GM04503 (cell line): ENCODE measurements at places on chromosomes 2 and 18.

DNA sequence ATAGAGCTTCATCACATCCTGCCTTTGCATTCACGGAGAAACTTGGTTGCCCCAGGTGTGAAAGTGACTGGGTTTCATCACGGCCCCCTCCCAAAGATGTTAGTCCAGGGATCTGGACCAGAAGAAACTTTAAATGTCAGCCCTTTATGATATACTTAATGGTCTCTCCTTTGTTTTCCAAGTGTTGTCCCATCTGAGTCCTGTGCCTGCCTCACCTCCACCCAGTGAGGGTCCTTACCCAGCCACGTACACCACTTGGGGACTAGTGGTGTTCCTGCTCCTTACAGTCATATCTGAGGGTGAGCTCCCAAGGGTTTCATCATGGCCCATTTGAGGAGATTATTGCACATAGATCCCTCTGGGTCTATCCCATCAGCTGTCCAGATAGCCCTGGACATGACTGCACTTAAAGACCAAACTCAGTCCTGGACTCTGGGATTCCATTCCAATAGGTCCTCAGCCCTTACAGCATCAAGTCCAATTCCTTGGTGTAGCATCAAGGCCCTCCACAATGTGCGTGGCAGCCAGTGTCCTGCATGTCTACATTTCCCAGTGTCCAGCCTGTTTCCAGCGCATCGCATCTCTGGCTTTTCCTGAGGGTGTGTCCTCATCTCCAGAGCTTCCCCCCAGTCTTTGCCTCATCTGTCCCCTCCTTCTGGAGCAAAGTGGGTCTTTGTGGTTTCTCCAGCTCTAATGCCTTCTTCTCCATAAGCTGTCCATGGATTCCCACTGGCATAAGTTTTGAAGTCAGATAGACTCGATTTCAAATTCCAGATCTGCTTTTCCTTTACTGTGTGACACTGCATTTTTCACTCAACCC, 351.6 kb downstream of the MYCN start:
- no peak for DNase-seq

GRCh38 chr18:33022370-33022769, 249.5 kb upstream of the KLHL14 start:
- no peak for DNase-seq

DNA sequence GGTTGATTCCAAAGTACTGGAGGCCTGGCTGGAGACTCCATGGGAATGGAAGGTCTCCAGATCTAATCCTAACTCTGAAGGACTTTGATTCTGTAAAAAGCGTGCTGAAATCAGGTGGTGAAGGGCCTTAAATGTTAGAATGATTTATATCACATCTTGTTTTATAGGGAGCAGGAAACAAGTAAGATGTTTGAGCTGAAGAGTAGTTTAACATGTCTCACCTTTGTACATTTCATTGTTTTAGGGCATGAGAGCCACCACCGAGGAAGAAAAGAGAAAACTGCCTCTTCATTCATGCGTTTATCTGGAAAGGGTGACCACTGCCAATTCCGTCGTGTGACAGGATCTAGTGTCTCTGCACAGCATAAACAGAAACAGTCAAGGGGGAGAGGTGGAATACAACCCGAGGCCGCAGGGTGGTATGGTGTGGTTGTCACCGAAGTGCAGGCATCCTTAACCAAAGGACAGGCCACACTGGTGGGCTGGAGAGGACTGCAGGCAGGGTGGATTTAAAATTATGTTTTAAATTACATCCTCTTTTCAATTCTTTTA, 445.3 kb downstream of the SLC4A3 start:
- DNase-seq: no peak

GRCh38 chr2:217065695-217066405, 206.0 kb upstream of the TNP1 start:
- peak; percentile 86 for DNase-seq

DNA sequence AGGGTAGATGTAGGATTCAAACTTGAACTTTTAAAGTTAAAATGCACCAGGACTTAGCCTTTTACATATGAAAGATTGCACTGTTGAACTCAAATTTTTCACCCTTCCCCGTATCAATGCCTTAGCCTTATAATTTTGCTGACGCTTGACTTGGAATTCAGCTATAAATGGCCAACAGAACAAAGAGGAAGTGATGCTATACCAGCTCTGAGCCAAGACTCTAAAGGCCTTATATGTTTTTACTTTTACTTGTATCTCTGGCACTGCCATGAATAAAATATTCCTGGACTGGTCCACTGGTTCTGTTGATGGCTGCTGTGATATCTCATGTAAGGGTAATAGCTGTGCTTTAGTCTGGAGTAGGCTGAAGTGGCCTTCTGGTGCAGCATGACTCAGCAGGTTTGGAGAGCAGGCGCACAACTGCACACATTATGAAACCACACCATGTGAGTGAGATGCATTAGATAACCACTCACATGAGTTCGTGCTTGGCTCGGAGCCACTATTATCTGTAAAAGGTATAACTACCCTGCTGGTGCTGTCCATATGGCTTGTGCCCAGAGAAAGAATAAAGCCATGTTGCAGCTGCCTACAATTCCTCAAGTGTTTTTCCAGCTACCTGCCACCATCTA, 8.4 kb upstream of the IER3IP1 start:
- no peak for DNase-seq

- no peak for DNase-seq
These were observed 317.8 kb downstream of the EPHA4 start for GRCh38 chr2:221254299-221254698.
